Stimulated activated CD8-positive, alpha-beta memory T cell treated with anti-CD3 and anti-CD28 coated beads, Interleukin-4, amount 100 ng/mL, for 4 hours (primary cell): ENCODE measurements at places on chromosomes 5 and 9.

DNA sequence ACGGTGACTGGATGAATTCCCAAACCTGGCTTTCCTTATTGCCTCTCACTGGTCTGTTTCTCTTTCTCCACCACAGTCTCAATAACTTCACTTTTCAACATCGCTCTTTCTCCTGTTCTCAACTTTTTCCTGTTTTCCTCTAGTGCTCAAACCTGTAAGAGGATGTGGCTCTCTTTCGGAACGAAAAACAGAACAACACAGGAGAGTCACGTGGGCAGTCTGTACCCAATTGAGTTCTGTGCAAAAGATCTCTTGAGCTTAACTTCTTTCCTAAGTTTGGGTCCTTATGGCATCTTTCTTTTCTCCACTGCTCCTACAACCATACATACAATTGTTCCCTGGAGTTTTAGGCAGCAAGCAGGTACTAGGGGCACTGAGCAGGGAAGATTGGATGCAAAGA, 8.9 kb downstream of the HAVCR1 start:
- DNase-seq: no peak

DNA sequence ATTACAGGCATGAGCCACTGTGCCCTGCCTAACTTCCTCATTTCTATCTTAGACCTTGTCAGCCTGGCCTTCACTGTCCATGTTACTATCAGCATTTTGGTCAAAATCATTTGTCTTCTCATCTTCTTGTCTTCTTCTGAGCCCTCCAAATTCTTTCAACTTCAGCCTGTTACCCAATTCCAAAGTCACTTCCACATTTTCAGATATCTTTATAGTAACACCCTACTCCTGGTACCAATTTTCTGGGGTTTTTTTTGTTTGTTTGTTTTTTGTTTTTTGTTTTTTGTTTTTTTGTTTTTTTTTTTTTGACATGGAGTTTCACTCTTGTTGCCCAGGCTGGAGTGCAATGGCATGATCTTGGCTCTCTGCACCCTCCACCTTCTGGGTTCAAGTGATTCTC, 90.3 kb upstream of the LARP1 start:
- no peak for DNase-seq

DNA sequence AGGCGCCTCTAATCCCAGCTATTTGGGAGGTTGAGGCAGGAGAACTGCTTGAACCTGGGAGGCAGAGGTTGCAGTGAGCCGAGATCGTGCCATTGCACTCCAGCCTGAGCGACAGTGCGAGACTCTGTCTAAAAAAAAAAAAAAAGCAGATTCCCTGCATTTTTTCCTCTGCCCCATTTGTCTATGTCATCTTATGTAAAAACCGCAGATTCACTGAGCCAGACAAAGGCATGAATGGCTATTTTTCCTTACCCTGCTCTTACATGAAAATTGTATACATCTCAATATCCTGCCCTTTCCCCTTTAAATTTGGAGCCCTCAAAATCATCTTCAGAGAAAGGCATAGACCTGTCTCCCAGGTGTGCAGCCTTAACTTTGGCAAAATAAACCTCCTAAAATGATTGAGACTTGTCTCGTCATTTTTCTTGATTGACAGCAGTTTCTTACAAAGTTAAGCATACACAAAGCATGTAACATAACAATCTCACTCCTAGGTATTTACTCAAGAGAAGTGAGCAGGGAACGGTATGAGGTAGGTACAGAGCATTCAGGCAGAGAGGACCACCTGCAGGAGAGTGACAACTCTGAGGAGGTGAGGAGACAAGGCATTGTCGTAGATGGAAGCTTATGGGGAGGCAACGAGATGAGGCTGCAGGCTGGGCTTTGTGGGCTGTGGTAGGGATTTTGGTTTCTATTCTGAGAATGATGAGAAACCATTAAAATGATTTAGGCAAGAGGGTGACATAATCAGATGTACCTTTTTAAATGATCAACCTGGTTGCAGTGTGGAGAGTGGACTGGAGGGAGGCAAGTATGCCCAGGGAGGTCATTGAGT, 65.7 kb upstream of the IL6ST start:
- DNase-seq: no peak

DNA sequence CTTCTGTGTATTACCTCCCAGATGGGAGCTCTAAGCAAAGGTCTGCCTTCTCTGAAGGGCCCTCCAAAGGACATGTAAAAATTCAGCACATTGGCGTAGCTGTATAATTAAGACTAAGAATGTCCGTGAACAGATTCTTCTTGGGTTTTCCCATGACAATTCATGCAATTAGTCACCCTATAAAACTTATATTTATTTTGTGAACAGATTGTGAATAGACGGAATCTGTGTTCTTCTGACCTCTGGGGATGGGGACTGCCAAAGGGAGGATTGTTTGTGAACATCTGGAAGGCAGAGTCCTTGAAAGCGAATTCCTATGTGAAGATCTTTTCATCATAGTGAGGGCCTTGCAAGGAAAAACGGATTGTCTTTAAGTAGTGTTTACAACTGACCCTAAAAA, 111.3 kb downstream of the EGFLAM start:
- DNase-seq: no peak

DNA sequence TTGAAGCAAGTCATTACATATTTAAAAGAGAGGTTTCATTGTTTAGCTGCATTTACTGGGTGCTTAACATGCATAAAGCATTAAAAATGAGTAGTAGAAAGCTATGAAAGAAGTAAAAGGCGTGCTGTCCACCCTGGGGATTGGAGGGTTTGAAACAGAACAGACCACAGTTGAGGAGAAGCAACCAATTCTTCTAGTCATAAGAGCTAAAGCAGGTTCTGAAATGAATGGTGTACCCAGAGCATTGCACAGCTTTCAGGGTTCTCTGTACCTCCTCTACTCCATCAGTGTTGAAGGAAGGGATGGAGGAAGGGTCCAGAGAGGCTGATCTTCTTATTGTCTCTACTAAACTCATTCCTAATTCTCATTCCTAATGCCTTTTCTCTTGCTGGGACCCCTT, 68.9 kb downstream of the SH3RF2 start:
- no peak for DNase-seq

GRCh38 chr5:2761921-2762488, 10.5 kb upstream of the IRX2 start:
- DNase-seq: no peak

- DNase-seq: no peak
Measured at GRCh38 chr5:36369219-36369690, 67.6 kb upstream of the RANBP3L start.

GRCh38 chr5:98768960-98769209, 4.6 kb upstream of the RGMB start:
- DNase-seq: no peak

DNA sequence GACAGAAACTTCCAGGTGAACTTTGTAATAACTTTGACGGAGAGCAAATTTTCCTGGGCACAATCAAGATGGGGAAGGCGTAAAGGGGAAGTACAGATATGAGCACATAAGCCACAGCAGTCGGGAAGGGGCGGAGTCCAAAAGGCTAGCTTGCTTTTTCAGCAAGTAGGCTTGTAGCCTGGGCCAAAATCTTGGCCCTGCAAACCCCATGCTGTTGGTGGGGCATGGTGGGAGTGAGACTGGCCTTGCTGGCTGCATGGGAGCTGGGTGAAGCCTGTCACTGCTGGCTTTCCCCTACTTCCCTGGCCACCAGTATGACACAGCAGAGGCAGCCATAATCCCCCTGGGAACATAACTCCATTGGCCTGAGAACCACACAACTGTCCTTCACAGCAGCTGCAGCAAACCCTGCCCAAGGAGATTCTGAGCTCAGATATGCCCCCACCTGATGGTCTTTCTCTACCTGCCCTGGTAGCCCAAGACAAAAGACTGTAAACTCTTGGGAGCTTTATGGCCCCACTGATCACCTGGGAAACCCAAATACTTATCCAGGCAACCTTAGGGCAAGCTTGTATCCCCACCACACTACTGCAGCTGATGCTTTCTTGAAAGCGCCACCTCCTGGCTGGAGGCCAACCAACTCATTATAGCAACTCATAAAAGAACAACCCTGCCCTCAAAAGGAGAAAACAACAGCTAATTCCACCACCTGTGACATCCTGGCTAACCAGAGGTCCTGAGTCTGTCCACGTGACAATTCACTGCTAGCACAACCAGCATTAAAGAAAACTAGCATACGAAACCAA, 24.0 kb downstream of the DCTN4 start:
- no peak for DNase-seq

GRCh38 chr9:341634-342421, 127.2 kb downstream of the DOCK8 start:
- DNase-seq: no peak

- DNase-seq: no peak
Measured at GRCh38 chr9:131165523-131165922, 40.1 kb downstream of the NUP214 start.

GRCh38 chr5:124263680-124264491, 482.6 kb downstream of the ZNF608 start:
- DNase-seq: no peak

GRCh38 chr9:117734523-117735314, 30.5 kb downstream of the TLR4 start:
- no peak for DNase-seq

- DNase-seq: no peak
Measured at GRCh38 chr5:66717455-66718373, 121.5 kb downstream of the MAST4 start.

- DNase-seq: no peak
Measured at GRCh38 chr5:168163966-168164365, 127.5 kb upstream of the WWC1 start.

GRCh38 chr5:149724884-149725283, 5.2 kb upstream of the PPARGC1B start:
- no peak for DNase-seq

DNA sequence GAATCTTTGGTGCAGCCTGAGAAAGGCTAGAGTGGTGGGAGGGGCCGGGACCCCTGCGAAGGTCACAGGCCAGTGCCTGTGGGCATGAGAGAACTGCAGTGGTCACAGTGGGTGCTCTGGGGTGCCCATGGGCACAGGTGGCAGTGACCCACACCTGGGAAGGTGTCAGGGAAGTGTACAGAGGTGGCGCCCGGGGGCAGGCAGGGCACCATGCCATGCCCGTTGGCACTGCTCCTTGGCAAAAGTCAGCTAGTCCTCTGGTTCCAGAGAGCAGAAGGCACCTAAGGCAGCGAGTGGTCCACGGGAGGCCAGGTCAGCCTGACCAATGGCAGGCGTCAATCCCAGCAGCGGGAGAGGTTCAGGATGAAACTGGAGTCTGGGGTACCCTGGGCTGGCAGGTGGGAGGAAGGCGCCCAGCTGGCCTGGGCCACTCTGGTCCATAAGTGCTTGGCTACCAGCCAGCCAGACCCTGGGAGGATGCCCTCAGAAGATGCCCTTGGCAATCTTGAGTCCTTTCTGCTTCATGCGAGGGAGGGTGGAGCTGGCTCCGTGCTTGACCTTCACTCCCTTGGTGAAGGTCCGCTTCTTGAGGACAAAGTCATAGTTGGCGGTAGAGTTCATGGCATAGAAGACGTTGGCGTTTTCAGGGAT, 22.8 kb downstream of the RALGDS start:
- DNase-seq: no peak

GRCh38 chr9:107539427-107540163, 50.0 kb upstream of the KLF4 start:
- no peak for DNase-seq

GRCh38 chr9:1759009-1759408, 256.1 kb upstream of the SMARCA2 start:
- no peak for DNase-seq

DNA sequence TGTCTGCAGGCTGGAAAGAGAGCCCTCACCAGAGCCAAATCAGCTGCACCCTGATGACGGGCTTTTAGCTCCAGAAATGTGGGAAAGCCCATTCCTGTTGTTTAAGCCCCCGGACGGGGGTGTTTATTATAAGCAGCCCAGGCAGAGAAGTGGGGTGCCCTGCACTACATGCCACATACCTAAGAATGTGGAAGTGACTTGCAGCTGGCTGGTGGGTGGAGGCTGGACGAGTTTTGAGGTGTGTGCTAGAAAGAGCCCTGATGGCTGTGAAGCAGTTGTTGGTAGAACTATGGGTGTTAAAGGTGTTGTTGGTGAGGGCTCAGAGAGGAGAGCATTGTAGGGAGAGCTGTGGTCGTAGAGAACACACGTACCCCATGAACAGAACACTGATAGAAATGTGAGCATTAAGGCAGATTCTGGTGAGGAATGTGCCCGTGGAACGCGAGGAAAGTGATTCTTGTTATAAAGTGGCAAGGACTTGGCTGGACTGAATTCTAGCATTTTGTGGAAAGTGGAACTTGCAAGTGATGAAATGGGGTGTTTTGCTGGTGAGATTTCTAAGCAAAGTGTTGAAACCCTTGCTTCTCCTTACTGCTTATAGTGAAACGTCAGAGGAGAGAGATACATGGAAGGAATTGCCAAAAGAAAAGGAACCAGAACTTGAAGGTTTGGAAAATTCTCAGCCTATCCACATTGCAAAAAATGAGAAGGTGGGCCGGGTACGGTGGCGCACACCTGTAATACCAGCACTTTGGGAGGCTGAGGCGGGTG, 38.9 kb downstream of the AHRR start:
- no peak for DNase-seq

- no peak for DNase-seq
Measured at GRCh38 chr9:125633116-125633745, 73.8 kb downstream of the MAPKAP1 start.

- DNase-seq: no peak
Measured at GRCh38 chr5:81950996-81951395, 20.8 kb upstream of the ATG10 start.

DNA sequence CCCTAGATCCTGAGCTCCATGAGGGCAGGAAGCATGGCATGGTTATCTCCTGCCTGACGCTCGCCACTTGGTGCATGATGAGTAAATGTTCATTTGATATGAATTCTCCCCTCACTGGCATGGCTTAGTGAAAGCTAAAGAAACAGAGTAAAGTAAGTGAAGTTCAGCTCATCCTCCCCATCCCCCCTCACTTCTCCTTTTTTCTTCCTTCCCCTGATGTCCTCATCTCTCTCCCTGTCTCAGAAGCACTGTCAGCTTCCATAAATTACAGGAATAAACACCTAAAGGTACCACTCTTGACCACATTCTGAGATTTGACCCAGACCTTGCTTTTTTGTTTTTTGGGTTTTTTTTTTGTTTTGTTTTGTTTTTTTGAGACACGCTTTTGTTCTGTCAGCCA, 73.3 kb downstream of the SNX18 start:
- no peak for DNase-seq

DNA sequence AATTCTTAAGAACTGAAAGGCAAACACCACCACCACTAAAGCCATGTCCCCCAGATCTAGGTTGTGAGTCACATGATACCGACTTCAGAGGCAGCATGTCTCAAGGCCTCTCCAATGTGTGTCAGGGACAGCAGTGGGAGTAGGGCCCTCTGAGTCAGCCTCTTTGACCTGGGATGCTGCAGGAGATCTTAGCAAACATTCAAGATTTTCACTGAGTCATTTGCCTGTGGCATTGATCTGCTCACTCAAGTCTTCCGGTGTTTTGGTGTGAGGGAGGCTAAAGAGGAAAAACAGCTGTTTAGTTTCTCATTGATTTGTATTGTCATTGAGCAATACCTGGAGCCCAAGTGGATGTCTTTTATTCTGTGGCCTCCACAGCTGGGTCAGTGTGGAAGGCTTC, 36.1 kb downstream of the TMC1 start:
- DNase-seq: peak; percentile 48
